ENCODE measurements at places on chromosomes 3 and 15.

GRCh38 chr3:22777834-22778233 lies 425.3 kb upstream of the UBE2E2 start:
- no peak for DNase-seq

GRCh38 chr3:71903936-71904335 lies 119.0 kb upstream of the PROK2 start:
- no peak for DNase-seq

GRCh38 chr3:160105907-160106584 lies 117.4 kb downstream of the IL12A start:
- no peak for DNase-seq

DNA sequence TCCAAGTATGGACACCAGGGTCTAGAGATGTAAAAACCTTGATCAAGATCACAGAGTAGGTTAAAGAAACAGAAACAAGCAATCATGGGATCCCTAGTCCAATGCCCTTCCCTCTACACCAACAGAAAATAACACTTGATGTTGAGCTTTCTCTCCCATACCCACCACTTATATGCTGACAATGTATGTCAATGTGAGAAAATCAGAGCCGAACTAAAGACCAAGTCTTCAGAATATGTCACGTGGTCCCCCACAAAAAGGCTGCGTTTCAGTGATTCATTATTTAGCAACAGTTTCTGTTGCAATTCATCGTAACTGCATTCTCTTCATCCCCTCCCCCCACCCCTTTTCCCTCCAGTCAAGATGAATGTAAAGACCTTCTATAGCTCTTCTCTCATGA lies 278.9 kb upstream of the STT3B start:
- DNase-seq: no peak

DNA sequence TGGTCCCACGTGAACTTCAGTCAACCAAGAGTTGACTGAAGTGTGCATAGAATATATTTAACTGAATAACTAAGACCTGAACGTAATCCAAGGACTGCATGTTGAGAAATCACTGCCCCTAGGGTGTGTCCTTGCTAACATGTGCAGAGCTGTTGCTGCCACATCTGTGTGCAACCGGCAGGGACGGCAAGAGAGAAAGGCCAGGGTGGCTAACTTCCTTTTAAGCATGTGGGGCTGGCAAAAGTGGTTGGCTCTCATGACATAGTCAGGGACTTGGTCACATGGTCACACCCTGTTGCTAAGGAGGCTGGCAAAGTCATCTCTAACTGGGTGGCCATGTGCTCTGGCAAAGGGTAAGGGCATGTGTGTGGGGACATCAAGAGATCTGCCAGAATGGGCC lies 52.4 kb downstream of the GASK1A start:
- DNase-seq: no peak
